ENCODE measurements at places on chromosomes 16 and 17.

GRCh38 chr17:58281511-58282011, 826 bp upstream of the MPO start:
- DNase-seq = no peak

DNA sequence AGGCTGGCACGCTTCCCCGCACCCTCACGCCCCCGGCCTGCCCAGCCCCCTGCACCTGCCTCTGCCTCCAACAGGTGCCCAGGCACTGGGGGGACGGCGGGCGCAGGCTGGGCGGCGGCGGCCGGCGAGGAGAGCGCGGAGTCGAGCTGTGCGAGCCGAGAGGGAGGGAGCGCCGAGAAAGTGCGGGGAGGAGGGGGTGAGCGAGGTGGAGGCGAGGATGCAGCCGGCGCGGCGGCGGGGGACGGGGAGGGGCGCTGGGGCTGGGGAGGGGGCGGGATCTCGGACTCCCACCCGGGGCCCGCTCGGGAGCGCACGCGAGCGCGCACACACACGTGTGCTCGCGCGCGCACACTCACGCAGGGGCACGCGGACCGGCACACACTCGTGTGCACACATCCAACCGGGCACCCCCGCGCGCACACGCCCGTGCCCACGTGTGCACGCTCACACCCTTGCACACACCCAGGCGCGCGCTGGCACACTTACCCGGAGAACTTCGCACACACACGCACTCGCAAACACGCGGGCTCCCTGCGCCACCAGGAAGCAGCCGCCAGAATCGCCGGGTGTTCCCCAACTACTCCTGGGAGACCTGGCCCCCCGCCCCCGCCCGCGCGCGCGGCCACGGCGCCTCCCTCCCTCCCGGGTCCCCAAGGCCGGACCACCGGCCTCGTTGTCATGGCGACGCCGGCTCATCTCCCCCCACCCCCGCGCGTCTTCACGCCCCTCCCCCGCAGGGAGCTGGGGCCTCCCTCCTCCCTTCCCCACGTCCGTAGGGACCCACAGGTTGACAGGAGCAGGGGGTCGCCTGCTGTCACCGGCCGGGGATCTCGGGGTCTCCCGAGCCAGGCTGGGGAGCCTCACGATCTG, at the start of gene DOC2A:
DOC2A (minus strand) TSS at position 184 of the 870 bp plus-strand sequence. CDS start 805 bp downstream, outside the sequence.
- no peak for DNase-seq

DNA sequence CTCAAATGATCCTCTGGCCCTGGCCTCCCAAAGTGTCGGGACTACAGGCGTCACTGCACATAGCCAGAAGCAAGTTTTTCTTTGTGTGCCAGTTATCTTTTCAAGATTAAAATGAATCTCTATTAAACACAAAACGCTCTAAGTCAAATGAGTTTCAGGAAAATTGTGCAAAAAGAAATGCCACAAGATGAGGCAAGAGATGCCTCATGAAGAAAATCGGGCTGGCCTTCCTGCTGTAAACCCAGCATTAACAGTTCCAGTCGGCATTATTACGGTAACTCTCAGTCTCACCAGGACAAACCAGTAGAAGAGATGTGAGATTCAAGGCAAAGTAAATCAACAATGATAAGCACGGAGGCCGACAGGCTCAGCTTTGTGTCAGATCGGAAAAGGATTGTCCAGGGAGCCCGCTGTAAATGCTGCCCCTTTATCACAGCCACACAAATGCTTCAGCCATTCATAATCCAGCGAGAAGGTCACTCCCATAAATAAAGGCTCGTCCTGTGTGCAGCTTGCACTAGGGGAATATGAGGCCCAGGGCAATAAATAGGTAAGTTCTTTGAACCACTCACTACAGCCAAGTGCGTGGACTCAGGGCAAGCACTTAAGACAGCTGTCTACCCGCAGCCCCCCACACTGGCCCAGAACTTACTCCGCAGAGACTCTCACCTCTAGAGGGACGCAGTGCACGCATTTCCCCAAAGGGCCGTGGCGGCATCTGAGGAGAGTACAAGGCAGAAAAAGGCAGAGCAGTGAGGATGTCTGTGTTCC, 27.2 kb downstream of the NPLOC4 start:
- no peak for DNase-seq

DNA sequence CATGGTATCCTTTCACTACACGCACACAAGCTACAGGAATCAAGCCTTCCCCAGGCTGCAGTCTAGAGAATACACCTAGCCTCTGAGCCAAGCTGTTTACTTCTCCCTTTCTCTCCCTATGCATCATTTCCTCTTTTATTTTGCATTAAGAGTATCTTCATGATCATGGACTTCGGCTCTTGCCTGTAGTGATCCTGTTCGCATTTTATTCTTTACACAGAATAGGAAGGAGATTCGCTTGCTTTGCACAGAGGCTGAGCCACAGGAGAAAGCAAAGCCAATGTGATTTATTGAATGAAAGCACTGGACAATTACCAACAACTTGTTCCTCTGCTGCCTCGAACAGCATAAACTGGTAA, 172.7 kb downstream of the ANKFN1 start:
- no peak for DNase-seq

DNA sequence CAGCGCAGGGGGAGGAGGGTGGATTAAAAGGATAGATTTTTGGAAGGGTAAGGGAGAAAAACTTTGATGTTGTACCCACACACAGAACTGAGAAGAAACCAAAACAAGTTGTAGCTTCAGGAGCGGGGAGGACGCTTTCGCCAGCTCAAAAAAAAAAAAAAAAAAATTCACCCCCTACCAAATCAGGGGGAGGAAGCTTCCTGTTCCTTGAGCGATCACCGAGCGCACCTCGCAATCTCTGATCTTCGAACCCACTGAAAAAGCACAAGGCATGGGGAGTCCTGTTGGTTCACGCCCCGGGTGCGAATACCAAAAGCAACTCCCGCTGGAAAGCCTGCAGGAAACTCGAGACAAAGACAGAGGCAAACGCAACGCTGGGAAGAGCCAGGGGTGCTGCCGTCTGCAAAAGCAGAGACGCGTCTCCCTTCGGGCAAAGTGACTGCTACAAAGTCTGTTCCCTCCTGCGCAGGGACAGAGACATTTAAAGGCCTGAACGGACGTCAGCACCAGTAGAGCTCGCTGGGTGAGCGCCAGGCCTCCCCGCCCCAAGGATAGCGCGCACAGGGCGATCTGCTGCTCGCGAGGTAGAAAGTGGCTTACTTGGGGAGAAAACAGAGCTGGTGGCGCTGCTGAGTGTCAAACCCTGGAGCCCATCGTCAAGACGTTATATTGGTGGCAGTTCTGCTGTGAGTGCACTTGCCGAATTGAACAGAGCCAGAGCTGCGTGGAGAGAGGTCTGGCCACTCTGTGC, 190.4 kb downstream of the USP22 start:
- DNase-seq = no peak

GRCh38 chr16:10181196-10182162, 749 bp downstream of the GRIN2A start:
- peak; percentile 84 for DNase-seq

DNA sequence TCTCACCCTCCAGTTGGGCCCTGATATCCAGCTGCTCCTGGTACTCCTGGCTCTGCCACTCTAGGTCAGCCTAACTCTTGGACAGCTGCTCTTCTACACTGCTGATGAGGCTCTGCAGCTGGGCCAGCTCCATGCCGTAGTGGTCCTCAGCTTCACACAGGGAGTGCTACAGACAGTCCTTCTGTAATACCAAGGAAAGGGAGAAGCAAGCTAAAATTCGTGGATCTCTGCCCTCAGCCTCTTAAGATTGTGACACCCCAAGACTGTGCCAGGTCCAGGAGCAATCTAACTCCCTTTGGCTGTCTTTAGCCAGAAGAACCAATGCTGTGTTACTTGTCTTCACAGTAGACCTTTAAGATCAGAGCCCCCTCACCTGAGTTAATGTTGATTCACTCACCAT, 7.7 kb upstream of the KRT38 start:
- DNase-seq = no peak

- DNase-seq = no peak
Observed at GRCh38 chr16:57126411-57126810, 34.0 kb downstream of the CPNE2 start.

GRCh38 chr17:564526-565065, 150.0 kb downstream of the VPS53 start:
- DNase-seq = no peak

DNA sequence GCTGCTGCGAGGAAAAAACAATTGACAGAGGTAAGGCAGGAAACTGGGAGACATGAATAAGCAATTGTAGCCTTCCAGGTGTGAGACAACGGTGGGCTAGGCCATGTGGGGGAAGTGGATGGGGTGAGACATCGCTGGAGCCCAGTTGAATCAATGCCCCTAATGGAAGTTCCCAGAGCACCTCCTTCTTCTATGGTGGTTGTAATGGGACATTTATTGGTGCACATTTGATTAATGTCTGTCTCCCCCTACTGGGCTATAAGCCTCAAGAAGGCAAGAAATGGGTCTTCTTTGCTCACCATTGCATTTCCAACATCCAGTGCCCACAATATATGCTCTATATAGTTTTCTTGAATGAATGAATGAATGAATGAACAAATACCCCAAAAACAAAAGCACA, 22.7 kb upstream of the CD300E start:
- no peak for DNase-seq

DNA sequence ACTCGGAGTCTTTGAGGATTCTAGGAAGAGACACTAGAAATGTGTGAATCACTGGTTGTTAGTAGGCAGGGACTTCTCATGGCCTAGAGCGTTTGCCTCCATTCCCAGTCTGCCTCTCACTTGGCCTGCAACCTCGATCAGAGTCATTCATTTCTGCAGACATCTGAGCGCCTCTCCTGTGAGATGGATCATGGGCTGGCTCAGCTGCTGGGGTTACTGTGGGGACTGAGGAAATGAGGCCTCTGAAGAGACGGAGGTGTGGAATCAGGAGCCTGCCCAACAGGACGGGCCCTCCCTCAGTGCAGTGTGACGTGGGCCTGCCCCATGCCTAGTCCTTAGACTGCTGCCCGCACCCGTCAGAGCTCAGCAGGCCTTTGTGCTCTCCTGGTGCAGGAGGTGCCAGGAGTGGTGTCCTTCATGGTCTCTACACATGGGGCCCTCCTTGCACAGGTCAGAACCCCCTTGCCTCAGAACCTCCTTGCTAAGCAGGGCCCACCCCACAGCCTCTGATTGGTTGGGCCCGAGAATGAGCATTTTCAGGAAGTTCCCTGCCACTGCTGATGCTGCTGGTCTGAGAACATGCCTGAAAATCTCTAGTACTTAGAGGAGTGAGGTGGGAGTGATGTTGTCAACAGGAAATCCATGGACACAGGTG, 99.4 kb downstream of the NPIPB11 start:
- no peak for DNase-seq

GRCh38 chr16:87570938-87571867, 31.1 kb upstream of the JPH3 start:
- DNase-seq = no peak

DNA sequence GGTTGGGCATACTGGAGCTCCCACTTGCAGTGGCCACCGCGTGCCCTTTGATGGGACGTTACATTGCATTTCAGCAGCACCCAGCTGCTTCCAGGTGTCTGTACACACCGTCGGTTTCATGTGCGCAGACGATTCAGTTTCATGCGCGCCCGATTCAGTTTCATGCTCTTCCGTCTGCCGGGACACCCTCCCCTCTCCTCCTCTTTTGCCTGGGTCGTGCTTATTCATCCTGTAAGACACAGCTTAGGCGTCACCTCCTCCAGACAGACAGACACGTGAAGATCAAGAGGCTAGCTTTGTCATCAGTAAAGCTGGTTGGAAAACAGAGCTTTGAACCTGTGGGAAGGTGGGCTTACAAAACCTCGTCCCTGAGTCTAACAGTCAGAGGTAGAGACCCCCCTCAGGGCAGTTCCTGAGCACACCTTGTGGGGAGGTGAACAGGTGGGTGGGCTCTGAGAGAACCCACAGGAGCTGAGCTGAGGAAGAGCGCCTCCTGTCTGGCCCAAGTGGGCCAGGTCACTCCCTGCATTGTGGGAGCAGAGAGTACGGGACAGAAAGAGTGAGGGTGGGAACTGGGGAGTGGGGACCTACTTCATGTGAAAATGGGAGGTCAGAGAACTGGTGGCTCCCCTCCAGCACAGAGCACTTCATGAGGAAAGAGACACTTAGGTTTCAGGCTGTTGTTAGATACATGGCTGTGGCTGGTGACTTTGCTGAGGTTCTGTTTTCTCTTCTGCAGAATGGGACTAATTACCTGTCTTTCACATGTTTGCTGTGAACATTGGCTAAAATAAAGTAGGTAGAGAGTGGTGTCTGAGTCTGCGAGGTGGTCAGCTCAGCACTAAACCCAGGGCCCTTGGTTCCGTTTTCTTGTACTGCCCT, 122.1 kb downstream of the SNX29 start:
- no peak for DNase-seq

DNA sequence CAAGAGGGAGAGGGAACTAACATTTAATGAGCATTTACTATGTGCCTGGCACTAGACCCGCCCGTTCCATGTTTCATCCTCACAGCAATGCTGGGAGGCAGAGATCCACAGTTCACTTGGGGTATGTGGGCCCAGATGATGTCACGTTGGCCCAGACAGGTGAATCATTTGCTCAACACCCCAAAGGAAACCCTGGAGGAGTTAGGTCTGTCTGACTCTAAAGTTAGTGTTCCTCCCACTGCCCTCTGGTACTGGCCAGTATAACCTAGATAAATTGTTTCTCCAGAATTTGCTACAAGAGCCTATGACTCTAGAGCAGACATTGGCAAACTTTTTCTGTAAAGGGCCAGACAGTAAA, 164.6 kb downstream of the VPS53 start:
- no peak for DNase-seq

- DNase-seq = no peak
Observed at GRCh38 chr16:54055864-54056263, 230.7 kb downstream of the IRX3 start.

GRCh38 chr16:63614429-63614828, 1507.4 kb downstream of the CDH11 start:
- no peak for DNase-seq

DNA sequence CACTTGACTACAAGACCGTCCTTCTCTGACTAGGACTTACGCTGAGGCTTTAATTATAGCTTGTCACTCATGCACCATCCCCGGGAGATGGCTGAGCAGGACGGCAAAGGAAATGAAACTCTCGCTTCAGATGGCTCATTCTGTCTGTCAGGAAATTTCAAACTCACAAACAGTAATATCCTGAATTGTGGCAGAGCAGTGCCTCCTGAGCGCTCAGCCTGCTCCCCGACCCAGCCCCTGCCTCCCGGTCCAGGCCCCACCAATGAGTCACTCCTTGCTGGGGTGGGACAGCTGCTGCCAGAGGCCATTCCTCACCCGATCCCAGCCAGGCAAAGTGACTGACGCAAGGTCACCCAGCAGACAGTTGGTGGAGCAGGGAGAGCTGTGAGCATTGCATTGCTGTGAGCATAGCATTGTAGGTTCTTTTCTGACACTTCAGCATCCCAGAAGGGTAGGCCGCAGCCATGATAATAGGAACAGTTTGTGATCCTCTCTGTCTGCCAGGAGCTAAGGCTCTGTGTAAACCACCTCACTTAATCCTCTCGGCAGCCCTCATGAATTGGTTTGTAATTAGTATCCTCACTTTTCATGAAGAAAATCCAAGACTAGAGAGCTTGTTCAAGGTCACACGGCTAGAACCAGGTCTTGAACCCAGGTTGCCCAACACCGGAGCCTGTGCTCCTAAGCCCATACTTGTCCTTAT, 20.9 kb downstream of the CCDC182 start:
- DNase-seq = peak; percentile 66

GRCh38 chr17:49249292-49249794, 18.8 kb upstream of the PHOSPHO1 start:
- DNase-seq = no peak

Measured in D721Med (cell line).